Astrocyte (in vitro differentiated cells and primary cell): ENCODE measurements at places on chromosomes 16 and 17. TPM values are rescaled to one million over a fixed set of nuclear protein-coding genes. Genes with fewer than 3 reads are reported as not detected.

DNA sequence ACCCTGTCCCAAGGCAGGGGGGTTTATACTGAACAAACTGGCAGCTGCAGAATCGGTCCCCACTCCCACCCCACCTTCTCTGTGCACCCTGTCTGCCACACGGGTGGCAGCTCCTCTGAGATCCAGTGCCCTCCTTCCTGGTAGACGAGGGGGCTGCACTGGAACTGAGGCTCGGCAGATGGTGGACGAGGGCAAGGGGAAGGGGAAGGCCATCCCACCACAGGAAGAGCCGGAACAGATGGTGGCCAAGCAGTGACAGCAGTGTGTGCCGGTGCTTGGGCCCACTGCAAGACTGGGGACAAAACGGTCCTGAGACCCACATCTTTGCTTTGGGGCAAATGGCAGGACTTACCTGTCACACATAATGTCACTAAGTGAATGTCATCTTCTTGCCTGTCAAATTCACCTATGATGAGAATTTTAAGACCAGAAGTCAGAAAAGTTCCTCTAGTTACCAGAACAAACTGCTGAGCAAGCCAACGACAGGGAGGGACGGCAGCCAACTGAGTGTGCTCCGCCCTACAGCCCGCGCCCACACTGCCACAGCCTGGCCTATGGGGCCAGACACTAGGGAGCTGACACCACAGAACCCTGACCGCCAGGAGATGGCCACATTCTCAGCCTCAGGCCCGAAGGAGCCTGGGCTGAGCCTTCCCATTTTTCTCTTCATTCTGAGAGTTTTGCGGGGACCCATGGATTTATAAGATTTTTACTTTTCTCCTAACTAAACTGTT is 14.4 kb downstream of the NTAN1 start:
- no peaks in the 10 kb centered on the region for H3K27me3 ChIP-seq
- H3K36me3 ChIP-seq: peaks cover 57% of the 10 kb centered on the region
- peak; percentile 38 for DNase-seq
- no peaks in the 10 kb centered on the region for H3K4me1 ChIP-seq

DNA sequence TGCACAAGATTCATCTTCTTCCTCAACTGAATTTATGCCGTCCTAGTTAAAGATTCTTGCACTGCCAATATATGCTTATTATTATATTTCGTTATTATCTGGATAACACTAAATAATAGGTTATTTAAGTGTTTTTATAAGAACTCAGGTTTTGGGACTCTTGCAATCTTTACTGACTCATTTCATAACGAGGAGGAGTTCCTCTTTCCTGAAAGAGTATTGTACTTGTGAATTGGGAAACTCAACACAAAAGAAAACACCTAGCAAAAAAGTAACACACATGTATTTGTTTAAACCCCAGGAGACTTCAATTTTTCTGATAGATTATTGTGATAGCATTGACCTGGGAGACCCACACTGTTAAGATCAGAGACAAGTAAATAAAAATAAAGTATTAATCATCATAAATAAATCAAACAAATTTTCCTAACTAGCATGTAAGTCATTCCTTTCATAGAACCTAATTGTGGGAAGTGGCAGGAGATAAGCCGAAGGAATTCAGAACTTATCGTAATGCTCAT is 505.8 kb downstream of the KCNJ2 start:
- no peaks in the 10 kb centered on the region for H3K36me3 ChIP-seq
- H3K27ac ChIP-seq: no peak overlapping the region
- no peaks in the 10 kb centered on the region for H3K4me1 ChIP-seq
- no peaks in the 10 kb centered on the region for H3K27me3 ChIP-seq
- no peak for DNase-seq
- no peak overlapping the region for H3K4me3 ChIP-seq

DNA sequence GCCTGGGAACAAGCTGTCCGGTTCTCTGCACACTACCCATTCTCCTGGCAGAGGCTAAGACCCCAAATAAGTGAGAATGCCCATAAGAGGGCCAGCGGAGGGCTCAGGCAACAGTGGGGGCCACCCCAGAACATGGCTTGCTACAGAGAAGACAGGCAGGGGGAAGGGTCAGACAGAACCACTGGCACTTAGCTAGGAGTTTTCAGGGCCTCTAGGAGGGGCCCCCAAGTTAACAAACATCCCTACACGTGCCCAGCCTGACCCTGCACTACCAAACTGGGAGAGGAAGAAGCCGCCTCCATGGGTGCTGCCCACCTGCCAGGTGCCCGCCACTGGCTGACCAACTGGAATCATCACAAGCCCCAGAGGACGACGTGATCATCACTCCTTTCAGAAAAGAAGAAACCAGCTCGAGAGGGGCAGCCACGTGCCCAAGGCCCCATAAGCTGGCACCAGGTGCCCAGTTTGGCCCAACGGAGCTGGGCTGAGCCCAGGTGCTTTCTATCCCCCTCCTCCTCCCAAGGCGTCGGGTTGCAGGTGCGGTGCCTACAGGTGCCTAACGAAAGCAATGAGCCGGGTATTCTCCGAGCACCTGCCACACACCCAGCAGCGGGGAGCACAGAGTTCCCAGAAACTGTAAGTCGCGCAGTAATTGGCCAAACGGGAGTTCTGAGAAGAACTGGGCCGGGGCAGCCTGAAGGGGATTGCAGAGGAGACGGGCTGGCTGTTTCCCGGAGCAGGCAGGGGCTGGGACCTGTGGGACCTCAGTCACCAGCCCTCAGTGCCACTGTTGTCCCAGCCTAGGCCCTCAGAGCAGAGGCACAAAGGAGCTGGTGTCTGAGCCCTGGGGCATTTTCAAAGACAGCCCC is 13.2 kb downstream of the RPH3AL start:
- peaks cover 12% of the 10 kb centered on the region for H3K27me3 ChIP-seq
- no peaks in the 10 kb centered on the region for H3K36me3 ChIP-seq
- H3K4me3 ChIP-seq: no peak overlapping the region
- H3K27ac ChIP-seq: no peak overlapping the region

DNA sequence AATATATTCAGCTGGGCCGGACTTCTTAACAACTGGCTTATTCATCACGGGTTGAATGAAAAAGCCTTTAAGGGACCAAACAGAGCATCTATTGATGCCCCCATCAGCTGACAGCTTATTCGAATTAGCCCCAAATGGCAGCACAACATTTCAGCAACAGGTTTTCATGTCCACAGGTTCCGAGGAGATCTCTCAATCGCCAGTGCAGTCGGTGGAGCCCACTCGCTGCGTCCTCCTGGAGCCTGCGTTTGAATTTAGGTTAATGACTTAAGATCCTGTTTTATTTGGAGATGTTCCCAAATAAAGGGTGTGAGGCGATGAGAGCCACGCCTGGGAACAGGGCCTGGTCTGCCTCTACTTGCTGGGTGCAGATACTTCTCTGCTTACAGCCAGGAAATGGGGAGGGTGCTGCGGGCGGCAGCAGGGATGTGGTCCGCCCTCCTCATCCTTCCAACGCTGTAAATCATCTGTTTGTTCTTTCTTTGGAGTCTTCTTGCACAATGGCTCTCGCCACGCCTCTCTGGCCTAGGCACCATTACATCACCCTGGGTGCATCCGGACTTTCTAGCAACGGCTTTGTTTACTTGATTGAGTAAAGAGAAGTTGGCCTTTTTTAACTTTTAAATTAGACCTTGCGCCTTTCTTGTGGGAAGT is 22.6 kb downstream of the NDE1 start:
- DNase-seq: peak; percentile 98
- H3K27me3 ChIP-seq: no peaks in the 10 kb centered on the region
- H3K4me3 ChIP-seq: peak overlapping the region; percentile 11
- peak overlapping the region; percentile 79 for H3K27ac ChIP-seq

- peak; percentile 34 for DNase-seq
- no peaks in the 10 kb centered on the region for H3K27me3 ChIP-seq
- H3K36me3 ChIP-seq: peaks cover 5% of the 10 kb centered on the region
- no peak overlapping the region for H3K4me3 ChIP-seq
- H3K4me1 ChIP-seq: peaks cover 13% of the 10 kb centered on the region
- H3K27ac ChIP-seq: peak overlapping the region; percentile 41
These were observed 66.0 kb upstream of the HAS3 start for GRCh38 chr16:69039333-69039941.

DNA sequence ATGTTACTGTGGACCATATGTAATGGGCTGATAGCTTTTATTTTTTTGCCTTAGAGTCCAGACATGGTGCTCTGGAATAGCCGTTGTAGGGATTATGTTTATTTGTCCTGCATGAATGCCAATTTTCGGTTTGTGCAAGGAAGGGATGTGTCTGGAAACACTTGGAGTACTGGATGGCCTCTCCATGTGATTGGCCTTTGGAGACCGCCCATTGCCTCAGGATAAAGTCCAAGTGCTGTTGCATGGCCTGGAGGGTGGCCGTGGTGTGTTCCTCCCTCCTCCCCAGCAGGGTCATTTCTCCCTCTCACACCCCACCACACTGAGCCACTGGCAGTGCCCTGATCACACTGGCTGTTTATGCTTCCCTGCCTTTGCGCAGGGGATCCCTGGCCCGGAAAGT is 93.9 kb downstream of the MSI2 start:
- H3K27ac ChIP-seq: no peak overlapping the region
- H3K36me3 ChIP-seq: peaks cover 6% of the 10 kb centered on the region
- no peak overlapping the region for H3K4me3 ChIP-seq
- no peaks in the 10 kb centered on the region for H3K27me3 ChIP-seq
- DNase-seq: no peak

- no peaks in the 10 kb centered on the region for H3K27me3 ChIP-seq
- H3K27ac ChIP-seq: no peak overlapping the region
- H3K4me1 ChIP-seq: peaks cover 31% of the 10 kb centered on the region
- DNase-seq: no peak
These were observed 11.1 kb downstream of the BAHCC1 start for GRCh38 chr17:81406117-81406953.

DNA sequence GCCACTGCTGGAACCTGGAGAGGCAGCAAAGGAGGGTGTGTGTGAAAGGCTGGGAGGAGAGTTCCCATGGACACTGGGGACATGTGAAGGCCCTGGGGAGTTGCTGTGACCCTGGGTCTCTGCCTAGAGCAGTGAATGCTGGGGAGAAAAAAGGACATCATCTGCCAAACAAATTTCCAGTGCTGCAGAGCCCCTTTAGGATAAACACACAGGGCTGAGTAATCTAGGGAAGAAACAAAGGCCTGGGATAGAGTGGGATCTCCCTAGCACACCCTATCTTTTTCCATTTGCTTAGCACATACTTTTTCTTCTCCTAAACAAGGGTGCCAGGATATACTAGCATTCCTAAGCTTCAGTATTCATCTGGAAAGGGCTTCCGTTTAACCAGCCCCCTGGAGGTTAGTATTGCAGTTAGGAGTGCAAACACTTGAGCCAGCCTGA is 3.3 kb upstream of the HIGD1B start:
- no peaks in the 10 kb centered on the region for H3K36me3 ChIP-seq
- H3K4me3 ChIP-seq: no peak overlapping the region
- DNase-seq: peak; percentile 31
- peaks cover 8% of the 10 kb centered on the region for H3K4me1 ChIP-seq
- H3K27me3 ChIP-seq: no peaks in the 10 kb centered on the region

- no peaks in the 10 kb centered on the region for H3K36me3 ChIP-seq
- H3K27me3 ChIP-seq: no peaks in the 10 kb centered on the region
- no peaks in the 10 kb centered on the region for H3K4me1 ChIP-seq
- no peak overlapping the region for H3K4me3 ChIP-seq
These were observed 410.4 kb upstream of the MON1B start for GRCh38 chr16:76780556-76780955.

DNA sequence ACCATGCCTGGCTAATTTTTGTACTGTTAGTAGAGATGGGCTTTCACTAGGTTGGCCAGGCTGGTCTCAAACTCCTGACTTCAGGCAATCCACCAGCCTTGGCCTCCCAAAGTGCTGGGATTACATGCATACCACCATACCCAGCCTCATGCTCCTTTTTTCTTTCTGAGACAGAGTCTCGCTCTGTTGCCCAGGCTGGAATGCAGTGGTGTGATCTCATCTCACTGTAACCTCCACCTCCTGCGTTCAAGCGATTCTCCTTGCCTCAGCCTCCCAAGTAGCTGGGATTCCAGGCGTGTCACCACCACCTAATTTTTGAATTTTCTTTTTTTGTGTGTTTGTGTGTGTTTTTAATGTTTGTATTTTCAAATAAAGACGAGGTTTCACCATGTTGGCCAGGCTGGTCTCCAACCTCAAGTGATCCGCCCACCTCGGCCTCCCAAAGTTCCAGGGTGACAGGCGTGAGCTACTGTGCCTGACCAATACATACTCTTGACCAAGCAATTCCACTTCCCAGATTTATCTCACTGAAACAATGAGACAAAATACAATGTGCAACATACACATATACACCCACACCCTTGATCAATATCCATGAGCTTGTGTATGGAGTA is 5.0 kb downstream of the GRB2 start:
- no peak overlapping the region for H3K4me3 ChIP-seq
- no peaks in the 10 kb centered on the region for H3K36me3 ChIP-seq
- H3K27ac ChIP-seq: no peak overlapping the region
- DNase-seq: no peak
- no peaks in the 10 kb centered on the region for H3K27me3 ChIP-seq
- no peaks in the 10 kb centered on the region for H3K4me1 ChIP-seq

DNA sequence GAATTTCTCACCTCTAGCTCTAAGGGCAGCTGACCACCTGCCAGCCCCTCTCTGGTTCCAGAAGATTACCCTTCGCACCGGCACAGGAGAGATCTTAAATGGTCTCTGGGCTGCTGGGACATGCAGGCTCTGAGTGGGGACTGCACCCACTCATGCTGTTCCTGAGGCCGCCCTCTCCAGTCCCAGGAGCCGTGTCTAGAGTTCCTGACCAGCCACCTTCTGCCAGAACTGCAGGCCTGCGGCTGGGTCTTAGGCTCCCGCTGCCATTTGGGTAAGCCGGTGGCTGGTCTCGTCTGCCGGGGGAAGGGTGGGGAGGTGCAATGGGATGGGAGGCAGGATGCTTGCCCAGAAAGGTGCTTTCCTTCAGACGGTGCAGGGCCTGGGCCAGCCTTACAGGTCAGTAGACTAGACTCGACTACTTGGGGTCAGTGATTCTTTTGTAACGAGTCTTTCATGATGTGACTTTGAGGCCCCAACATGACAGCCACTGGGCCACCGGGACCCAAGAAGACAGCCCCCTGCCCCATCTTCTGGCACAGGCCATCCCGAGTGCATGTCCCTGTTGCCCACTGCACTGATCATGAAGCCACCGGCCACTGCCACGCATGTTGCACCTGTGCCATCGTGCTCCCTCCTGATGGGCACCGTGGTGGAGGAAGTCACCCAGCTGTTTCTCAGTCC is 26.4 kb downstream of the B9D1 start:
- DNase-seq: no peak
- H3K4me1 ChIP-seq: peaks cover 12% of the 10 kb centered on the region
- no peaks in the 10 kb centered on the region for H3K36me3 ChIP-seq
- no peak overlapping the region for H3K27ac ChIP-seq
- H3K4me3 ChIP-seq: no peak overlapping the region

STX1B gene
- 10.7 and 11.0 TPM in 2 replicates for total RNA-seq

GLP2R gene
- 0.17 and 0.41 TPM in 2 replicates for total RNA-seq

CHST5 gene
- total RNA-seq: 0.09 TPM in 1 of 2 replicates, not detected in the other

PSMC5 gene
- 110 and 116 TPM in 2 replicates for total RNA-seq

ZSCAN10 gene
- 0.22 and 0.25 TPM in 2 replicates for total RNA-seq

PRSS36 gene
- 0.19 and 0.41 TPM in 2 replicates for total RNA-seq

WFDC1 gene
- total RNA-seq: 0.34 TPM in 1 of 2 replicates, not detected in the other
